NCI-H2171 (cell line): ENCODE measurements at places on chromosomes 1 and 21.

- DNase-seq: no peak
Measured at GRCh38 chr1:910311-910880, 13.3 kb upstream of the SAMD11 start.

GRCh38 chr1:21576031-21576797 lies 67.0 kb downstream of the ALPL start:
- DNase-seq: no peak

DNA sequence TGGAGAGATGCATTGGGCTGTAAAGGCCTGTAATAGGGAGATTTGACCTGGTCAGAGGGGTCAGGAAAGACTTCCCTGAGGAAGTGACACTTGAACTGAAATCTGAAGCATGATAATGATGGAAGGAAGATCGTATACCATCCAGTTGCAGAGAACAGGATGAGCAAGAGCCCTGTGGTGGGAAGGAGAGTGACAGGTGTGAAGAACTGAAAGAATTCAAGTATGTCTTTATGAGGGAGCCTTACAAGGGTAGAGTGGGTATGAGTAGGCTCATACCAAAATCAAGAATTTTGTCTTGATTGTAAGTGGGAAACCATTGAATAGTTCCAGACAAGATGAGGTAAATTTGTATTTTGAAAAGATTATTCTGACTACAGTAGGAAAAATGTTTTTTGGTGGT lies 129.4 kb downstream of the RASAL2 start:
- DNase-seq: no peak

- no peak for DNase-seq
Measured at GRCh38 chr1:230157420-230158390, 90.7 kb downstream of the GALNT2 start.

- DNase-seq: no peak
Measured at GRCh38 chr1:56120021-56120420, 459.3 kb downstream of the PLPP3 start.
